Activated CD8-positive, alpha-beta memory T cell treated with anti-CD3 and anti-CD28 coated beads for 1 hour (primary cell): ENCODE measurements at places on chromosomes 5 and 9.

DNA sequence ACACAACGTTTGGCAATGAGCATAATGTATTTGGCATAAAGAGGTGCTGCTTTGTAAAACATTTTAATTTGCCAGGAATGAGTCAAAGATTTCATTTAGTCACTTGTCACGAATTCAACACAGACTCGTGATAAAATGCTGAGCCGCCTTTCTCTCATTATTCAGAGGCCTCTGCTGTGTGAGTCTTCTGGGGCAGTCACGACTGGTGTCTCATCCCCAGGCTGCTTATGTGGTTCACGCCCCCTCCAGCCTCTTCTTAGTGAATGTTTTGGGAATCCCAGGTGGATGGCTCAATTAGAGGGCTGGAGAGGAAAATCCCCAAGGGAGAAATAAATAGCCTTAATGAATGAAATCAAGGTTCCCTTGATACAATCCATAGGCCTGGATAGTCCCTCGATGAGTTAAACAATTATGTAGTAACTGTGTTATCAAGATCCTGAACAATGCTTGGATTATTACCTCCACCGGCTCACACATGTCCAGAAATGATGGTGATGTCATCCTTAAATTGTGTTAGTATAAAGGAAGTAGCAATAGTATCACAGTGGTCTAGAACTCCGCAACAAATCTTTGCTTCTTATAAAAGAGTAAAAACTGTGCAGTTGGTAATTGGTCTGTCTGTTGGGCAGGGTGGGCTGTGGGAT lies 192.1 kb upstream of the ADAMTS16 start:
- DNase-seq, result no peak

- no peak for DNase-seq
These were observed 251.7 kb downstream of the RAB3C start for GRCh38 chr5:58834242-58835225.

- DNase-seq, result no peak
These were observed 47.1 kb upstream of the AKNA start for GRCh38 chr9:114434878-114435311.

DNA sequence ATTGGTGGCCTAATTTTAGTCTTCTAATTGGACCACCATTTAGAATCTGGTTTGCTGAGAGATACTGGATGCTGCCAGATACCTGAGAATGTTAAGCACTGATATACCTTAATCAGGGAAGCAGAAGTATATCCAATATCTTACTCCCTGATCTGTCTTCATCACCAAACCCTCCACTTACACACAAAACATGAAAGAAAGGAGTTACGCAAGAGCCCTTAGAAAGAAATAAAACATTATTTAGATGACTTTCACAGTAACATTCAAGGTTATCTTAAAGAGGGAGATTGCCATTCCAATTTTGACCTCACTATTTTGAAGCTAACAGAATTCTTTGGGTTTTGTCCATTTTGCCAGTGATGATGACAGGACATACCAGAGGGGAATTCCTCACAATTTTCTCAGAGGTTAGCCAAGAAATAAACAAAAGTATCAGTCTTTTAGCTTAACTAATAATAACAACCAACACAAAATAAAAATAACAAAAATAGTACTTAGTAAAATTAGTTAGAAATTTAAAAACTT lies 496.1 kb downstream of the NFIB start:
- DNase-seq, result no peak

GRCh38 chr9:81372628-81373191 lies 316.6 kb downstream of the TLE1 start:
- no peak for DNase-seq

DNA sequence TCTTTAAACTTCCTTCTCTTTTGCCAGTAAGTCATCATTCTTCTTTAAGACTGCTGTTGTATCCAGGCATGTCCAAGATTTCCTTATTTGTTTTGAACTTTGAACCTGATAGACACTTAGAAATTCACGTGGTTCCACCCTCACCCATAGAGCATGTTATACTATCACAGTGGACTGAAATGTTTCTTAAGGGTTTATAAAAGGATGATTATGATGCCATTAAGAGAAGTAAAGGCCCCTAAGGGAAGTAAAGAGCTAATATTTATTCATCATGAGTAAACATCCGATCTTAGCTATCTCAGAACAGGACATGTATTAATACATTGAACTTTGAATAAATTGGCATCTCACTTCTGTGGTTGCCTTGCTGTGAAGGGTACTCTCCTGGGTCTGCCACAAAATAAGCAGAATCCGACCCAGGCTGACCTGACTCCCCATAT lies 49.8 kb downstream of the PRKACG start:
- DNase-seq, result no peak

- DNase-seq, result no peak
These were observed 73.8 kb upstream of the ASTN2 start for GRCh38 chr9:117488659-117489058.

- no peak for DNase-seq
These were observed 1983.5 kb upstream of the C9orf72 start for GRCh38 chr9:29556746-29557145.

- no peak for DNase-seq
These were observed 12.7 kb downstream of the ADGRV1 start for GRCh38 chr5:90571147-90571773.

DNA sequence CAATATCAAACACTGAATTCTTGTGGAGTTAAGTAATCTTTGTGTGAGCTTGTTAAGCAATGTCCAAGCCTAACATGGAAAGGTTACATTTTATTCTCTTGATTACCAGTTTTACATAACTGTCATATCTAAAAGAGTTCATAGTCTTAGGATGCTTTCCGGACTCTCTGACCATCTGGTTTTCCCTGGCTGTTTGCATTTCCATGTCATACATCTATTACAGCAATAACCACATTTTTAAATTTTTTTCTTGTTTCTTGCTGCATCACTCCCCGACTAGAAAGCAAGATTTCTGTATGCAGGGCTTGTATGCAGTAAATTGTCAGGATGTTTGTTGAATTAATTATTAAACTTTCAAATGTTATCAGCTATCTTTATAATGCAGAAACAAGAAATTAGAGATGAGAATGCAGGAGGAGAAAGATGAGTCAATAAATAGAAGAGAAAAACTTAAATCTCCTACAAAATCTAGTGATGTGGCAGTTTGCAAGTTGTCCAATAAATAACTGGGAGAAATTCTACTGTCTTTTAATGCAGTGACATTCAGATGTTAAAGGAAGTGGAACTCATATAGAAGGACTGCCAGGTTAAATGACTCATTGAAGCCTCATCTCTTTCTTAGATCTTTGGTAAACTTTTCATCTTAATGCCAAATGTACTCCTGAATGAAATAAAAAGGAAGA lies 179.6 kb upstream of the SGCD start:
- DNase-seq, result no peak

- DNase-seq, result no peak
These were observed 388.0 kb upstream of the PIK3R1 start for GRCh38 chr5:67827541-67827940.

DNA sequence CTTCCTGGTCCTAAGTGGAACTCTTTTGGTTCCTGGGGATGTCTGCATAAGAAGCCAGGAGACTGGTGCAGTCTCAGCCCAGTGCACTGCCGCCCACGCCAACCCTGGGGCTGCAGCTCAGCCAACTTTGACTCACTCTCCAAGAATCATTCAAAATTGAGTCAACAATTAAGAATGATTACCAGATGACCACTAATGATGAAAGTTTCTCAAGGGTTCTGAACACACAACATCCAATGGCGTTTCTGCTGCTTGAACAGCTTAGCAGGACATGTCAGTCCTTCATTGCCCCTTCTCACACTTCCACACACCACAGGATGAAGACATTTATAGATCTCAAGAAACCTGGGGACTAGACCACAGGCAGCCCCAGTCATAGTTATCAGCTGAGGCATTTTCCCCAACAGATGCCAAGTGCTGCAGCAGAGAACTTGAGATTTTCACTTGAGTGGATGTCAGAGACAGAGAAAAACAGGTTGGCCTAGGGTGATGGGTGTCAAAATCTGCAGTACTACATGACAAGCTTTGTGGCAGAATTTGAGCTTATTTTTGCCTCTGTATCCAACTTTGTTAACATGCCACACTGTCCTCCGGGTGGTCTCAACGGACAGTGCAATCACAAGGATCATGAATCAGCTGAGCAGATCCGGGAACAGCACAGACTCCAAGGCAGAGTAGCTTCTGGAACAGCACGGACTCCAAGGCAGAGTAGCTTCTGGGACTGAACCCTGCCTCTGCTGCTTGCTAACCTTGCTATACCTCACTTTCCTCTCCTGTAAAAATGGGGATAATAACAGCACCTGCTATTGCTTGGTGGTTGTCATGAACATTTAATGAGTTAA lies 356.1 kb downstream of the SPOCK1 start:
- no peak for DNase-seq

DNA sequence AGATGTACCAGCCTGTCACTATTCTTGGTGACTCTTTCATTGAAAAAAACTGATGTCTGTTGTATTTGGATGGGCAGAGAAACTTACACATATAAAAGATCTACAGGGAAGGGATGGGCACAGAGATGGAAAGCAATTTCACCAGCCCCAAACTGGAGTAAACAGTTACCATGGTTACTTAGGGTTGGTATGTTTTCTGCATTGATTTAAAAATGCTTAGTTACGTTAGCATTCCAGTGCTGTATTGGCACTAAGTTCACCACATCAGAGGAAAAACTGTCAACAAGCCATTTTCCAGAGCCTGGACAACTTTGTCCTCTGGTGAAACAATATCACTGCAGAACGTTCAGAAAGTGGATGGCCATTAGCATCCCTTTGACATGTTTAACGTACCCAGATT lies 28.0 kb downstream of the MARCHF3 start:
- DNase-seq, result no peak
